A549 (cell line): ENCODE measurements at places on chromosomes 1 and 21.

DNA sequence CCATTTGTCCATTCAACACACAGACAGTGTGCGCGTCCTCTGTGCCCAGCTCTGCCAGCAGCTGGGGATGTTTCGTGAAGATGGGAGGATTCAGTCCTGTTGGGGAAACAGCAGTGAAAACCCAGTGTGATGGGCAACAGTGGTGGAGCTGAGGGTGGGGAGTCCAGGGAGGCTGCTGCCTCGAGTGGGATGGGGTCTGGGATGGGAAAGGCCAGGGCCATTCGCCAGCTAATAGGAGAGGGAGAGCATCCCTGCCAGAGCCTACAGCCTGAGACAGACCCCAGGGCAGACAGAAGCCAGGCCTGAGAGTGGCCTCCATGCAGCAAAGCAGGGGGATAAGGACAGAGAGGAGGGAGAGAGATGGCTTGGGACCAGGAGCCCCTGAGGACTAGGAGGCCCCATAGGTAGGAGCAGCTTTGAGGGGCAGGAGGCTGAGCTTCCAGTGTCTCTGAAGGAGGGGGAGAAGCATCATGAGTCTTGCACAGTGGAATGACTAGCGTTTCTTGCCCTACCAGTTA, 252.6 kb downstream of the NPHP4 start:
- DNase-seq, result no peak

- DNase-seq, result no peak
Measured at GRCh38 chr1:33383489-33383888, 47.4 kb downstream of the PHC2 start.

DNA sequence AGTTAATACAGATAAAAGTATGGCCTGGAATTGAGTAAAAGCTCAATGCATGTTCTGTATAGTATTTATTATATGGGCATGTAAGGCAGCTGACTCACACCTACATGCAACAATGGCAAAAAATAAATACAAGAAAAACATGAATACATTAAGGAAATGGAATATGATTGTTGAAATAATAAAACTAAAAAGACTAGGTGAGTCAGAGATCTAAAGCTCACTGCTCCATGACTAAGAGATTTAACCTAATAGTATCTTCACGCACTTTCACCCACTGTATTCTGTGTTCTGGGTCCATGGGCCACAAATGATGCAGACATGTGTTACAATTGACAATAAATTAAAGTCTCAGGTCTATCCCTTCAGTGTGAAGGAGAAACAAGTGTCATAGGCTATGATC, 607.0 kb downstream of the AGBL4 start:
- DNase-seq, result no peak

- DNase-seq, result peak; percentile 16
Measured at GRCh38 chr1:195763146-195763906, 844.9 kb downstream of the KCNT2 start.

DNA sequence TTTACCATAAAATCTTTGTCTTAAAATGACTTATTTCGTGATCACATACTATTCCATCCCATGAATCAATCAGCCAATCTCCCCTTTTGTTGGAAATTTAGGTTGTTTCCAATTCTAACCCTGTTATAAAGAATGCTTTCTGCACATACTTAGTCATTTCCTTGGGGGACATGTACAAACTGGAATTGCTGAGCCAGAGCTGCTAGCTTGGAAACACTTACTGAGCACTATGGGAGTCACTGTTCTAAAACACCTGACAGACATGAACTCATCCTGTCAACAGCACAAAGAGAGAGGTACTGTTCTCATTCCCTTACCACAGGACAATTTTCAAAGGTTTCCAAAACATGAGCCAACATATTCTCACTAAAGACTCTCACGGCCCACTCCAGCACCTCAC, 32.1 kb downstream of the AK2 start:
- no peak for DNase-seq

DNA sequence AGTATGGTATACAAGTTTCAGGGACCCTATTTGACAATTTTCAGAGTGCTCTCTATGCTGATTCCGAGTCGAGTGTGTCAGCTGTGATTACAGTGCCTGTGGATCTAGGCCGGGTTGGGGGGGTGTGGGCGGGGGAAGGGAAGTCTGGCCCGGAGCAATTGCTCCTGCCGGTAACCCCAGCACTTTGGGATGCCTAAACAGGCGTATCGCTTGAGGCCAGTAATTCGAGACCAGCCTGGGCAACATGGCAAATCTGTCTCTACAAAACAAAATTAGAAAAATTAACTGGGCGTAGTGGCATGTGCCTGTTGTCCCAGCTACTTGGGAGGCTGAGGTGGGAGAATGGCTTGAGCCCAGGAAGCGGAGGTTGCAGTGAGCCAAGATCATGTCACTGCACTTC, 1.6 kb upstream of the IL10RB start:
- no peak for DNase-seq
